Lung (tissue), 17 donors: ENCODE measurements at places on chromosomes 2 and 18.
A peak's percentile ranks its signal among the peaks of the same experiment; 100 is the strongest.

- peak; percentile 40 for DNase-seq
Measured at GRCh38 chr18:10140461-10141282, 226.9 kb downstream of the VAPA start.

GRCh38 chr2:133344849-133345248 is 223.4 kb downstream of the NCKAP5 start:
- DNase-seq, result no peak

- no peak for DNase-seq
Measured at GRCh38 chr2:113227698-113228097, 51.0 kb downstream of the PAX8 start.

- peak; percentile 98 for DNase-seq
Measured at GRCh38 chr18:10519999-10520935, 5.6 kb upstream of the NAPG start.

DNA sequence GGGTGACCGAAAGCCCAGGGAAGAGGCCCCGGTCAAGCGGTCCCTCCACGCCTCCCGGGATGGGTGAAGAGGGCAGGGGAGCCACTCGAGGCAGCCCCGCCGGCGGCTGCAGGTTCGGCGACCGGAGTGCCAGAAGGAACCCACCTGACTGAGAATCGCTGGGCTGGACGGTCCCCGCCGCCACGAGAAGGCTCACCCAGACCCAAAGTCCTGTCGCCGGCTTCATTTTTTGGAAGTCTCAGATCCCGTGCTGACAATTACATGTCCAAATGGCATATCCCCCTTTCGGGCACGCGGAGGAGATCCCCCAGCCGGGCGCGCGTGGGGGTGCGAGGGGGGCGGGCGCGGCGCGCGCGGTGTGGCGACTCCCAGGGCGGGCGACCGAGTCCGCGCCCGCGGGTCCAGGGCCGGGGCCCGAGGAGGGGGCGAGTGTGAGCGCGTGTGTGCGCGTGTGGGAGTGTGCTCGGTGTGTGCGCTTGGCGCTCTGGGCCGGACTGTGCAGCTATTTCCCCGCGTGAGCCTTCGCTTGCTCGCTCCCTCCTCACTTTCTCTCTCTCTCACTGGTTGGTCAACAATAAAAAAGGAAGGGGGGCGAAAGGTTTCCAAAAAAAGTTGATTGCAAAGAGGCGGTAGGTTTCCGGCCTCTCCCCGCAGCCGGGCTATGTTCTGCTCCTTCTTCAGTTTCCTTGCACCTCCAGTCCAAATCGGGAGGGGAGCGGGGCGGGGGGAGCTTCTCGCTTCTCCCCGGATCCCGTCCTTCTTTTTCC is at the start of gene ERBB4:
Gene ERBB4, minus strand, starts transcription at position 498 of the 767 bp plus-strand sequence. Its CDS starts 272 bp downstream, at position 226.
- DNase-seq, result peak; percentile 40

DNA sequence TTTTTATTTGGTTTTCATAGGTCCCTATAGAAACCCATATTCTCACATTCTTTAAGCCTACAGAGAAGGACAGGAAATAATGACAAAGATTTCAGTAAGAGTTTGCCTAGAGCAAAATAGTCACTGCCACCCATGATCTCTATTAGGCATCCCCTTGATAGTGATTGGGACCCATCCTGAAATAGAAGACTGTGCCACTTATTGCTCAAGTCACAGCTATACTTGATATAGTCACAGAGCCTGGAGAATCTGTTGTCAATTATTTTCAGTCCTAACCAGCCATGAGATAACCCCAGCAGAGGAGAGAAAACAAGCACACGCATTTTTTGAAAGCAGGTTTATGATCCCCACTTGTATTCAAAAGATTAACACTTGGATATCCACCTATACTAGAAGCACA is 8.2 kb downstream of the ERBB4 start:
- no peak for DNase-seq

- no peak for DNase-seq
Measured at GRCh38 chr18:5462227-5462626, 81.6 kb downstream of the EPB41L3 start.

GRCh38 chr2:127575941-127576432 is 40.5 kb downstream of the MYO7B start:
- DNase-seq, result no peak

- DNase-seq, result no peak
Measured at GRCh38 chr2:226777611-226778010, 22.0 kb downstream of the IRS1 start.

GRCh38 chr18:60377778-60378469 is 5.3 kb upstream of the MC4R start:
- peak; percentile 38 for DNase-seq

DNA sequence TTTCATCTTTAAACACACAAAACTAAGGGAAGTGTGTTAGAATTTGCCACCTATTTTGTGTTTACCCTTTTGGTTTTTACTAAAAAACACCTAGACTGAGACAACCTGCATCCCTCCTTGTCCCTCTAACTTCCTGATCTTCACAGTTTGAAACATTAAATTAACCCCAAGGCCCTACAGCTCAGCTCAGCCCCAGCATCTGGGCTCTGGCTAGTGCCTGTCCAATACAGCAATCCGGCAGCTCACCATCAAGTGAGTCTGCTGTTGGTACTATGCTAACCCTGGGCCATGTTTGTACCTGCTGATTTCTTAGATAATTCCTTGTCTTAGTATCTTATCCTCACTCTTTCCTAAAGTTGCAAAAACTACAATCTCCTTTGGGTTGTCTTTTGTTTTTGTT is 162.4 kb downstream of the DSEL start:
- no peak for DNase-seq

- no peak for DNase-seq
Measured at GRCh38 chr18:7980136-7980535, 413.0 kb downstream of the PTPRM start.

- DNase-seq, result no peak
Measured at GRCh38 chr18:24015639-24016631, 1.4 kb downstream of the TTC39C start.

- DNase-seq, result no peak
Measured at GRCh38 chr2:37895140-37895539, 29.9 kb upstream of the RMDN2 start.

- DNase-seq, result no peak
Measured at GRCh38 chr18:63683890-63684289, 18.9 kb upstream of the SERPINB11 start.

- no peak for DNase-seq
Measured at GRCh38 chr18:9513971-9514512, 38.7 kb downstream of the RALBP1 start.

DNA sequence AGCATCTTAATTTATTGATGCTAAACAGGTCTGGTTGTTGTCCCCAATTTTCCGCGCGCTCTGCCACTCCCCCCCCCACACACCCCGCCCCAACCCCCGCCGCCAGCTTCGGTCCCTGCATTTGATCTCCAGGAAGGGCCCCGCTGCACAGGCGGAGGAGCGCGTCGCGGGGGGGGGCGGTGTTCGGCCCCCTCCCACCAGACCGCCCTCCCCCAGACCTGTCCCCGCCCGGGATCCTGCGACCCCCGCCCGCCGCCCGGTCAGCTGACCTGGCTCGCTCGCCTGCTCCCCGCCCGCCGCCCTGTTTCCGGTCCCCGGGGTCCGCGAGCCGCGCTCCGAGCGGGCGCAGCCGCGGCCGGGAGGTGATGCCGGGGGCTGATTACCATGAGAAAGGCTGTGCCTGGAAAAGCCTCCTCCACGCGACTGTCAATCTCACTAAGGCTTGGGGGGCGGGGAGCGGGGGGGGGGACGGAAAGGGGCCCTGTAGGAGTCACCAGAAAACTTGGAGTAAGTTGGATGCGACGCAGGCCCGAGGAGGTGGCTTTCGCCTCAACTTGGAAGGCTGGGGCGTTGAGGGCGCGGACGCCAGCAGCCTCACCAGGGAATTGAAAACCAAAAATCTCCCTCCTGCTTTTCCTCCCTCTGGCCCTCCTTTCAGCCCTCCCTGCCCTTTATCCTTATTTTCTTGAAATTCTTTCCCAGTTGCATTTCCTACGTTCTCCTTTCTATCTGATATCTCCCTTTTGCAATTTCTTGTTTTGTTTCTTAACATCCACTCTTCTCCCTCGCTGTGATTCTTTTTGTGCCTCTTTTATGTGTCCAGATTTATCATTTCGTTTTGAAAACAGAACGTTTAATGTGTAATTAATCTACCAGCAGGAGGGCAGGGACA is 4.4 kb upstream of the ZEB2 start:
- peak; percentile 83 for DNase-seq

GRCh38 chr2:181807526-181807925 is 84.0 kb upstream of the ITPRID2 start:
- no peak for DNase-seq

DNA sequence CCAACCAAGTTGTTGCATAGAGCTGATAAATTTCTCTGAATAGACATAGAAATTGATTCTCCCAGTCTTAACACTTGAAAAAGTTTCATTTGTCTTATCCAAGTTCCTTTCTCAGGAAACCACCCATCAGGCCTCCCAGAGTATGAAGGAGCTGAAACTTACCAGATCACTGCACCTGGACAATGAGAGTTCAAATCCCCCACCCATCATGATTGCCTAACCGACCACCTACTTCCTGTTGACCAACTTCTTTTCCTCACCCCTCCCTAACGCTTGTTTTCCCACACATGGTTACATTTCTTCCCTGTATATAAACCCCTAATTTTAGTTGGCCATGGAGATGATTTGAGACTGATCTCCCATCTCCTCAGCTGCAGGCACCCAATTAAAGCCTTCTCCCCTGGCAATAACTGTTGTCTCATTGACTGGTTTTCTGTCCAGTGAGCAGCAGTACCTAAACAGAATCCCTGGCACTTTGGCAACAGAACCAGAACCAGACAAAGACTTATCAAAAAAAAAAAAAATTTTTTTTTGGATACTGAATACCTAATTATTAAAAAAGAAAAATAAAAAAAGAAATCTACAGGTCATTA is 103.0 kb downstream of the SPIRE1 start:
- no peak for DNase-seq

DNA sequence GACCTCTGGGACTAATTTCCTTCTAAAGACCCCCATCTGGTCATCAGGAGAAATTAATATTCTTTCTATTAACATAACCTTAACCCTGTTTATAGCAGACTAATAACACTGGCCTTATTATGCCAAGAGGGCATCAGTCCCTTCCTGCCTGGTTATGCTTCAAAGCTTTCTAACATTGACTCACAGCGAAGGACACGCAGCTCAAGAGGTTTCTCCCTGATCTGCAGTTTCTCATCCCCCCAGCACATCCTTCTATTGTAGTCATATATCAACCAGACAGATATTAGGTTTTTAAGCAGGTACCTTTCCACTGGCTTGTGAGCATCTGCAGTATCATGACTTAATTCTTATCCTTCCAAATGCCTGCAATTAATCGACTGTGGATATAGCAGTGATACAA is 100.0 kb upstream of the CXCR4 start:
- DNase-seq, result no peak

- DNase-seq, result no peak
Measured at GRCh38 chr2:101064125-101064502, 62.0 kb downstream of the RPL31 start.

- no peak for DNase-seq
Measured at GRCh38 chr2:180934911-180935310, 45.5 kb upstream of the UBE2E3 start.

- DNase-seq, result peak; percentile 77
Measured at GRCh38 chr2:44016282-44016681, 20.5 kb upstream of the LRPPRC start.

GRCh38 chr2:85601771-85602475 is 575 bp downstream of the TMEM150A start:
- peak; percentile 21 for DNase-seq

DNA sequence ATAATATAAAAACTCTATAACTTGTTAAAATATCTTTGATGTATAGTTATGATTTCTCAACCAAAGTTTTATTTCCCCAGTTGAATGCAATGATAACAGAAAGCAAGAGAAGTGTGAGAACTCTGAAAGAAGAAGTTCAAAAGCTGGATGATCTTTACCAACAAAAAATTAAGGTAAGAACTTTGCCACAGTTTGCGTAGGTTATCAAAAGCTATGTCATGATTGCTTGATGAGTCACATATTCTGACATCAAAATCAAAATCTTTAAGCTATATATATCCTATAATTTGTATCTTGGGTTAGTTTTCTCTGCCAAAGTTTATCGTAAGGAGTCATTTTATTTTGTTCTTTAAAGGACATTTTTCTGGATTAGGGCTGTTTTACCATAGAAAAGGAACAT is 35.0 kb downstream of the NDC80 start:
- DNase-seq, result no peak

DNA sequence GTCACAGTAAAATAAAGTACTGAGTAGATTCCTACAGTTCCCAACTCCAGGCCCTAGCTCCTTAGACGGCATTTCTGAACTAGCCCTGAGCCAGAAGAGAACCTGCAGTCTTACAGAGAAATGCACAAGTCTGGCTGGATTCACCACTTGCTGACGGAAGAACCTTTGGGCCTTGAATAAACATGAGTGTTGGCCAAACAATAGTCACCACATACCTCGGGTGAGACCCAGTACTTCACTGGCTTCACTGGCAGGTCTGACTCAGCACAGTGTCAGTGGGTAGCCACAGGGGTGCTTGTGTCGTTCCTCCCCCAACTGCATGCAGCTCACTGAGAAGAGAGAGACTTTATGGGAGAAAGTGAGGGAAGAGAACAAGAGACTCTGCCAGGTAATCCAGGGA is 88.9 kb downstream of the TMEM185B start:
- DNase-seq, result no peak

DNA sequence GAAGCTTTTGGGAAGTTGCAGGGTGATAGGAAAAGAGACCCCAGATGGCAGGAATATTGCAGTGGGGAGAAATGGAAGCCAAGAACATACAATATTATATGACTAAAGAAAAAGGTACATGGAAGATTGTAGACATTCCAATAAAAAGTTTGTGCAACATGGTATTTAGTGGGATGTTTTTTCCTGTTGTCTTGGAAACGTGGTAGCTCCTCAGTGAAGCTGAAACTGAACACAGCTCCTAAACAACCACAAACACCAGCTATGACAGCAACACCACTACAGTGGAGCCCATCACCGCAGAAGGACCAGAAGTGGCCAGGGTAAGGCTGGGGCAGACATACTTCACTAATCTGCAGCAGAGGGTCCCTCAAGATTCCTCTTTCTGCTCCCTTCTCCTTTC is 246.8 kb downstream of the CDH20 start:
- peak; percentile 22 for DNase-seq

GRCh38 chr2:237754182-237754581 is 44.4 kb upstream of the RBM44 start:
- DNase-seq, result no peak

DNA sequence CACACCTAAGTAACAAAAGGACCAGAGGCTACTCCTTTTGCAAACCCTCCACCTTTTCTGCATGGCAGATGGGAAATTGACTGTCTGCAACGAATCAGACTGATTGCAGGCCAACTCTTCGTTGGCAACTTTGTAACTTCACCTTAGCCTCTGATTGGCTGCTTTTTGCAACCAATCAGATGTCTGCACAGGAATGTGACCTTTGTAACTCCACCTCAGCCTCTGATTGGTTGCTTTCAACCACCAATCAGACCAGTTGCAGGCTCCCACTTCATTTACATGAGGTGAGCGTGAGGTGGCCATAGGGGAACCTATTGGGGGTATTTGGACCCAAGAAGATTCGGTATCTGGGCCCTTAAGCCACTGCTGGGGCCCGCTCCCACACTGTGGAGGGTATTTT is 209.0 kb downstream of the EN1 start:
- no peak for DNase-seq
